ENCODE measurements at places on chromosomes 1 and 21.
A peak's percentile ranks its signal among the peaks of the same experiment; 100 is the strongest.

- peak; percentile 55 for DNase-seq
Measured at GRCh38 chr21:37407719-37408420, 41.3 kb downstream of the DYRK1A start.

GRCh38 chr1:20698195-20698910 is 19.5 kb downstream of the KIF17 start:
- peak; percentile 76 for DNase-seq

- no peak for DNase-seq
Measured at GRCh38 chr1:107939256-107939655, 25.7 kb downstream of the VAV3 start.

DNA sequence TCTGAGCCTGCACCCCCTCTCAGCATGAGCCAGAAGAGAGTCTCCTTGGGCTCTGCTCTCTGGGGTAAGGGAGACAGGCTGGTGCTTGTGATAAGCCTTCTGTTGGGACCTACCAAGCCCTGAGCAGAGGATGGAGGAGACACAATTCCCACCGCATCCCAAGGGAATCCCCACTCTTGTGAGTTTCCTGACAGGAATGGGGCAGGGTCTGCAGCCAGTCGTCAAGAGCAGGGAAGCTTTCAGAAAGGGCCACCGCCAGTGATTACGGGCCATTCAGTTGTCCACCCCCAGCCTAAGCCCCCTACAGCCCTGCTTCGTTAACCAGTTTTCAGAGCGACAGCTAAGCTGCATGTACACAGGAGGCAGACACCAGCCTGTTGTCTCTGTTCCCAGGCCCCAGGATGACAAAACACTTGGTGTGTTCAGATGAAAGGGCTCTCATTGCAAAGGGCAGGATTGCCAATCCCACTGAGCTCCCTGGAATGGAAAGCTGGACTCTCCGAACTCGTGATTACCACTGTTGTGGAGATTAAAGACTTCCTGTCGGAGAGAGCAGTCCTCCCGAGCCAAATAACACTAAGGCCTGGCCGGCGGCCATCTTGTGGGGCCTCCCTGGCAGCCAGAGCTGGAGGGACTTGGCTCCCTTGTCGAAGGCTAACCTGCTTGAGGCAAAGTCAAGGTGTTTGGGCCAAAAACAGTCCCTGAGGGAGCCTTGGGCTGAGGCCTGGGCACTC is 37.4 kb upstream of the SLC30A1 start:
- no peak for DNase-seq

- no peak for DNase-seq
Measured at GRCh38 chr1:43316738-43317520, 16.1 kb downstream of the TIE1 start.

DNA sequence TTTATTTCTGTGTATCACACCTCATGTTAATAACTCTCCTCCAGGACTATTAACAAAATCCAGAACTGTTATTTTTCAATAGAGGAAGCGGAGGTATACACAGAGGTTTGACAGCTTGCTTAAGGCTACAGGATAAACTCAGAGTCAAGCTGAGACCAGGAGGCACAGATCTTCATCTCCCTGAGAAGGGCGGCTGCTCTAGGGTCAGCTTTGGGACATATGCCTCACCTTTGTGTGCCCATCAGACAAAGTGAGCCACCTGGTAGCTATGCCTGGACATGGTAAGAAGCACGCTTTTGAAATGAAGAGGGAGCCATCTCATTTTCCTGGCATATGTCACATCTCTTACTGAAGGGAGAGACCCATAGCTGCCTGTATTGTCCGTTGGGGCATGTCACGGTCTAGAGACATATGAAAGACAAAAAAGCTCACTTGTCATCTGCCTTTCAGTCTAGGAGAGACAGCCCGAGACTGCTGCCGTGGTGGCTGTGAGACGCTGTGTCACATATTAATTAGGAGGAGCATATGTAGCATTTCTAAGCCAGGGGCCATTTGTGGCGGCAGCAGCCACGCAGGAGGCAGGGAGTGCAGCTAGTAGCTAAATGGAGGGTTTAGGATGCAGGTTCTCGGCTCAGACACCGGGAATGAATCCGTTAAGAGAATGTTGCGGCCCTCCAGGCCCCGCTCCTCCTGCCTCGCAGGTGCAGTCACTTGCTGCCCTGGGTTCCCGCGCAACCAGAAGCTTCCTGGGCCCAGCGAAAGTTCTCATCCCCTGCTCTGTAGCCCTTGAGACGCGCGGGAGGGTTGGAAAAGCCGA is 161.3 kb upstream of the C1orf21 start:
- no peak for DNase-seq

DNA sequence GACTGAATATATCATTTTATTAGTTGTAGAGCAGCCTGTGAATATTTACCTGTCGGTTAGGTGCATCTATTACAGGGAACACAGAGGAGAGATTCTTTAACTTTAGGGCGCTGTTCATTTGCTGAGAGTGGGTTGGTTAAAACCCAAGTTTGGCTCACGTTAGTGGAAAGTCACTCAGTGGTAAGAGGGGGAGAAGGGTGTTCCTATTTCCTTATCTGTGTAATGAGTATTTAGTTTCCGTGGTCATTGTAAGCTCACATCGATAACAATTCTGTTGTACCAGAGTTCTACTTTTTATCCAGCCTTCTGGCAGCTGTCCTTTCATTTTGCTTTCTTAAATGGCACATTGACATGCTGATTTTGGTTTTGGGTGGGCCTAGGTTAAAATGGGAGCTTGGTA is 773.2 kb upstream of the ADAMTS5 start:
- DNase-seq = no peak

DNA sequence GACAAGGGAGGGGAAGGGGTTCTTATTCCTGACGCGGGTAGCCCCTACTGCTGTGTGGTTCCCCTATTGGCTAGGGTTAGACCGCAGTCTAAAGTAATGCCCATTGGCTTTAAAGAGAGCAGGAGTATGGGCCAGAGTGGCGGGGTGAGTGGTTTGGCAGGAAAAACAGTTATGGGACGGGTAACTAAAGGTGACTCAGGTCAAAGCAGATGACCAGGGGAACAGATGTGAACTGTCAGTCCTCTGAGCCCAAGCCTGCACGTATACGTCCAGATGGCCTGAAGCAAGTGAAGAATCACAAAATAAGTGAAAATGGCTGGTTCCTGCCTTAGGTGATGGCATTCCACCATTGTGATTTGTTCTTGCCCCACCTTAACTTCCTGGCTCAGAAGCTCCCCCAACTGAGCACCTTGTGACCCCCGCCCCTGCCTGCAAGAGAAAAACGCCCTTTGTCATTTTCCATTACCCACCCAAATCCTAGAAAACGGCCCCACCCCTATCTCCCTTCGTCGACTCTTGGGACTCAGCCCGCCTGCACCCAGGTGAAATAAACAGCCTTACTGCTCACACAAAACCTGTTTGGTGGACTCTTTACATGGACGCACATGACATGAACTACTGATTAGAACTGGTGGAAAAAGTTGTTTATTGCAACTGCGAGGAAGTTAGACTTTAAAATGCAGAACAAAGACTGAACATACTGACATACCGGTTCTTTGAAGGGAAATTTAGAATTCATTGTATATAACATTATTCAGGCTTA is 758 bp upstream of the ATAD3B start:
- no peak for DNase-seq

DNA sequence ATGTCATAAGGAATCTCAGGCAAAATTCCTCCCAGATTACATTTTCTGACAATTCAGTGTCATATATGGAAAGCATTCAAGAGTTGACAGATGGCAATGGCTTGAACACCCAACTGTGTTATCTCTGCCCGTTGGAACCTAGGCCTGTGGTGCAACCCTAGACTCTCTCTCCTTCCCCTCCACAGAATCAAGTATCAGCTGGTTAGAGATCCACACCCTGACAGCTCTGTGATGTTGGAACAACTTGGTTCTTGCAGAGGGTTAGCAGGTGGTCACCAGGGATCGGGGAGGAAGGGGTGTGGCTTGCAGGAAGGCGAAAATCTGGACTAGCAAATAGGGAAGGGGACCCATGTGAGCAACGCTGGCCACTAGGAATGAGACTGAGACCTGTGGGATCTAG is 26.3 kb downstream of the PCSK9 start:
- DNase-seq = no peak

DNA sequence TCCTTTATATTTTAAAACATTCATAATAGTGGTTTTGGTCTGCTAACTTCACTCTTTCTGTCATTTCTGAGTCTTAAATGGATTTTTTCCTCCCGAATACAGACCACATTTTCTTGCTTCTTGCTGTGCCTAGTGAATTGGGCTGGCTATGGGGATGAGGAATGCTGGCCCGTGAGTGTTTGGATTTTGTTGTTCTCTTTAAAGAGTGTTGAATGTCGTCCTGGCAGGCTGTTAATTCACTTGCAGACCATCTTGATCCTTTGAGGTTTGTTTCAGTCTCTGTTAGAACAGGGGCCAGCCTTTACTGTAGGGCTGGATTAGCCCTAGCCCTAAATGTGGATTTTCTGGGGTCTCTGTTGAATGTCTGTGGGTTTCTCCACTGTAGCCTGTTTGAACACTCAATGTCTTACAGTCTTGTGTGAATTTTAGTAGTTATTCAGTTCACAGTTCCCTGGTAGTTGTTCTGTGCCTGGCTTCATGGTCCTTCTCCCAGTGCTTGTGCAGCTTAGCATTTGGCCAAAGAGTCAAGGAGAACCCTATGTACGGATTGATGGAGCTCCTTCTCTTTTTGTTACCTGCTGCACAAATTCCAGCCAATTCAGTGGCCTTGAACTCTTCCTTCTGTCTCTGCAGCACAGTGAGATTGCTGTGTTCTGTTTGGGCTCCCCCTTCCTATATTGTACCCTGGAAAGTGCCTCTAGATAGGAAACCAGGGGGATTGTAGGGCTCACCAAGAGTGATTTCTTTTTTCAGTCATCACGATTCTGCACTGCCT is 95.7 kb downstream of the DYRK1A start:
- DNase-seq = no peak

- no peak for DNase-seq
Measured at GRCh38 chr1:179786815-179787685, 44.0 kb downstream of the FAM163A start.

GRCh38 chr1:163561580-163562295 is 240.0 kb downstream of the NUF2 start:
- DNase-seq = peak; percentile 1

Data from amniotic epithelial cell (primary cell).